ENCODE measurements at places on chromosomes 4 and X.

DNA sequence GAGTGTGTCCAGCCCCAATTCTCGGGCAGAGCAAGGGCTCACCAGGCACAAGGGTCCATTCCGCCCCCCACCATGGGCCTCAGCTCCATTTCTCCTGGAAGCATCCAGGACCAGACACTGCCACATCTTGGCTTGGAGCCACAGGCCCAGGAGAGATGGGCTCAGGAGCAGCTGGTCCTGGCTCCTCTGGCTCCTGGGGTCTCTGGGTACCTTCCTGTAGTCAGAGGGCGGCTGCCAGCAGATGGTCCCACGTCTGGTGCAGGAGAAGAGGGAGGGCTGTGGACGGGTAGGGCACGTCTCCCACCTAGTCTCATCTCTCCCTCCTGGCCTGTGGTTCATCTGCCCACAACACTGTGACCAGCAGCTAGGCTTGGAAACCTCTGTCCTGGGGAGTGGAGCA, 8.0 kb downstream of the ATP2B3 start:
- DNase-seq, result no peak

- DNase-seq, result no peak
These were observed 145.1 kb upstream of the MSX1 start for GRCh38 chr4:4714331-4714730.

GRCh38 chr4:121421594-121421993, 40.8 kb upstream of the QRFPR start:
- no peak for DNase-seq

DNA sequence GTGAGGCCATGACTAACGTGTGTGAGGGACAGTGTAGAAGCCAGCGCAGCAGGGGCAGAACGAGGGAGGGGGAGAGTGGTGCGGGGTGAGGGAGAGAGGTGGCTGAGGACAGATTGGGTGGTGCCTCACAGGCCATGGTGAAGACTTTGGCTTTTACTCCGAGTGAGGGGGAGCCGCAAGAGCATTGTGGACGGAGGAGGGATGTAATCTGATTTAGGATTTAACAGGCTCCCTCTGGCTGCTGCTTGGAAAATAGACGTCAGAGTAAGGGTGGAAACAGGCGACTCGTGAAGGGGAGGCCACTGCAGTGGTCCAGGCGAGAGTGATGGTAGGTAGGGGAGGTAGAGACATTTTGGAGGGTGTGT, 13.0 kb downstream of the PPP1R3F start:
- DNase-seq, result no peak

- no peak for DNase-seq
These were observed 12.4 kb downstream of the DCAF8L1 start for GRCh38 chrX:27968878-27969277.

GRCh38 chr4:48340276-48340964, 909 bp upstream of the SLAIN2 start:
- DNase-seq, result no peak

DNA sequence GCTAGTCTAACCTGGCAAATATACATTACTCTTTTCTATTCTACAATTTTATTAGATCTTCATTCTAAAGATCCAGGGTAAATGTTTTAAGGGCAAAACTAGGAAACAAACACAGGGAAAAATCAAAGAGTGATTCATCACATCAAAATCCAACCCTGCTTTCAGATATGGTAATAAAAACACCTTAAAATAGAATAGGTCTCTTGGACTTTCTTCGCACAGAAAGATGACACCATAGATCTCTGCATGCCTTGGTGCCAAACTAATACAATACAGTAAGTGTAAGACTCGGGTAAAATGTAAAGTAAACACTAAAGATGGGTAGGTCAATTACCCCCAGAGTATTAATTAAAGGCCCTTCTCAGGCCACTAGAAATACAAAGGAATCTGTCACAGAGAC, 34.2 kb downstream of the LDB2 start:
- no peak for DNase-seq

- DNase-seq, result no peak
These were observed 41.6 kb downstream of the TMA16 start for GRCh38 chr4:163536091-163536490.

DNA sequence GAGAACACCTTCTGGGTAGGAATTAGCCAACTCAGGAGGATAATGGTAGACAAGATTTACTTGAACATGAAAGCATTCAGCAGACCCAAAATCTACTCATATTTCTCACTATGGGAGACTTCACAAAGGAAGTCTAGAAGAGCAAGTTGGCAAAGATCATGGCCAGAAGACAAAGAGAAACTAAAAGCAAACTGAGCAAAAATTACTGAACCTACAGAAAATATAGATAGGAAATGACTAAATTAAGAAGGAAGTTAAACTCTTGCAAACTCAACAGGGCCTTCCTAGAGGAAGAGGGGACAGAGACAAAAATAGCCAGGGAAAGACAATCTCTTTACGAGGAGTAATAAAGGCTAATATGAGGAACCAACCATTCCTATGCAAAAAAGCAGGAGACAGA, 18.7 kb downstream of the CORIN start:
- DNase-seq, result no peak

DNA sequence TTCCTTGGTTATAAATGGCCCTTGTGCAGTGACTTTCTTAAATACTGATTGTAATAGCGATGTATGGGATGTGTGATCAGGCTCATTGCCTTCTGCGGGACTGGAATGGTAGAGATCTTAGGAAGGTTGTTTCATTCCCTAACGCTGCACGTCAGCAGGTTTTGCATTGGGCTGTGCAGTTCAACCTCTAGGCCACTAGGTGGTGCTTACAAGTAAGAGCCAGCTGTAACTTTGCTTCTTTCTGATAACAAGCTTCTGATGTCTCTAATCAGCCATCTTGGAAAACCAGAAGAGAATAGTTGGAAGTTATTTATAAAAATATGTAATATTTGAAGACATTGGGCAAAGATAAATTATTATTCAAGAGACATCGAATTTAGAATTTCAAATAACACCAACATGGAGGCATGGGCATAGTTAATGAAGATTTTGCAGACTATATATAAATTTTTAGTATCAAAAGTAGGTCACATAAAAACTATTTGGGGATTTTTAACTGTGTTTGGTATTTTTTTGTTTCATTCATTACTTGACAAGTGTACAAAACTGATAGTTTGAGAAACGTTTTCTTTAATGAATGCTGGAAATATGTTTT, 339.7 kb upstream of the PCDH7 start:
- no peak for DNase-seq

GRCh38 chr4:95360256-95360903, 188.4 kb downstream of the UNC5C start:
- DNase-seq, result no peak

GRCh38 chr4:138035781-138036258, 206.3 kb downstream of the SLC7A11 start:
- no peak for DNase-seq

DNA sequence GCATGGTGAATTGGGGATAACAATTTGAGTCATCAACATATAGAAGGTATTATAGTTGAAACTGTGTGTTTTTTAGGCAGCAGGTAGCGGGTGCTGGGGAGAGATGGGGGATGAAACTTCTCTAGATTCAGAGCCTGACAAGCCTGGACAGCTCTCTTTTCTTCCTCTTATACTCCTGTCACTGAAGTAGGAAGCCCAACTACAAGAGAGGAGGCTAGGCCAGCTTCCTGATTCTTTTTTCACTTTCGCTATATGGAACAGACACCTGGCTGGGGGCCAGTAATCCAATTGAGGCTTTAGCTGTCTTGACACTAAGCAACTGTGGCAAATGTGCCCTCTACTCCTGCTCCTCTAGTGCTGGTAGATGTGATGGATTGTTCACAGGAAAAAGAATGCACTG, 69.2 kb downstream of the PHKA1 start:
- DNase-seq, result no peak

DNA sequence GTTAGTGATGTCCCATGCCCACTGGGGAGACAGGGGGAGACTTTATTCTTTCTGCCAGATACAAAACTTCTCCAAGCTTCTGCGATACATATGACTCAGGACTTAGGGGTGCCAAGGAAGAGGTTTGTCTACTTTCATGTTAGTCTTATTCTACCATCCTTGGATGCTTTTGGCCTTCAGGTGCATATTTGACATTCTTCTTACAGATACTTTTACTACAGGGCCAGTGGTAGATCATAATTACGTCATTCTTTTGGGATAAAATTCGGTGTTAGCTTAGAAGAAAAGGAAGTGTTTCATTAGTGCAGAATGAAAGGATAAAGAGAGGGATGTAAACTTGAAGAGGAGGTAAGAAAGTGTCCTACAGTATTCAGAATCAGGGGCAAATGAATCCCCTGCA, 245.2 kb downstream of the THOC2 start:
- DNase-seq, result no peak

GRCh38 chrX:150989420-150989819, 6.3 kb downstream of the HMGB3 start:
- no peak for DNase-seq

- no peak for DNase-seq
These were observed 15.6 kb downstream of the GTPBP6 start for GRCh38 chrX:302975-303374.

DNA sequence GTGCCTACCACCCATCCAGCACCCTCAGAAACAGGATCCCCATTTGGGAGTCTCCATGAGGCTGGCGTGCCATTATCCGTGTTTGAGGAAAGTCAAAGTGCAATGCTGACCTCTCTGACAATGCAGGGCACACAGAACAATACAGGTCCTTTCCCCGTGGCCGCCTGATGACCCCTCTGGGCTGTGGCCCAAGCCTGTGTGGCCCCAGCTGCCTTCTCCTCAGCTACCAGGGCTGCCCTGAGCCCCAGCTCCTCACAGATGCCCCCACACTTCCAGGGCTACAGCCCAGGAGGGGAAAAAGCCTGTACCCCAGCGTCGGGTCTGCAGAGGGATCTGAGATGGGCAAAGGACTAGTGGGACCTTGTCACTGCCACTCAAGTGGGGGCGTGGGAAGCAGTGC, 15.5 kb downstream of the ZFYVE28 start:
- DNase-seq, result no peak

- DNase-seq, result no peak
These were observed 59.7 kb downstream of the SMAD1 start for GRCh38 chr4:145541346-145541745.

DNA sequence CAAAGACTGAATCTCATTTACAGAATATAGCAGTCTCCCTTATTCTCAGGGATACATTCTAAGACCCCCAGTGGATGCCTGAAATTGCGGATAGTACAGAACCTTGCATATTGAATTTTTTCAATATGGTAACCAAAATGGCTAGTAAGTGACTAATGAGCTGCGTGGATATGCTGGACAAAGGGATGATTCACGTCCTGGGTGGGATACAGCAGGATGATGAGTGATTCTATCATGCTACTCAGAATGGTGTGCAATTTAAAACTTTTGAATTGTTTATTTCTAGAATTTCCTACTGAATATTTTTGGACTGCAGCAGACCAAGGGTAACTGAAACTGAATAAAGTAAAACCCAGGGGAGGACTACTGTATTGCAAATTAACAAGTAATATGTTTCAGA, 66.7 kb downstream of the STAG2 start:
- DNase-seq, result no peak

DNA sequence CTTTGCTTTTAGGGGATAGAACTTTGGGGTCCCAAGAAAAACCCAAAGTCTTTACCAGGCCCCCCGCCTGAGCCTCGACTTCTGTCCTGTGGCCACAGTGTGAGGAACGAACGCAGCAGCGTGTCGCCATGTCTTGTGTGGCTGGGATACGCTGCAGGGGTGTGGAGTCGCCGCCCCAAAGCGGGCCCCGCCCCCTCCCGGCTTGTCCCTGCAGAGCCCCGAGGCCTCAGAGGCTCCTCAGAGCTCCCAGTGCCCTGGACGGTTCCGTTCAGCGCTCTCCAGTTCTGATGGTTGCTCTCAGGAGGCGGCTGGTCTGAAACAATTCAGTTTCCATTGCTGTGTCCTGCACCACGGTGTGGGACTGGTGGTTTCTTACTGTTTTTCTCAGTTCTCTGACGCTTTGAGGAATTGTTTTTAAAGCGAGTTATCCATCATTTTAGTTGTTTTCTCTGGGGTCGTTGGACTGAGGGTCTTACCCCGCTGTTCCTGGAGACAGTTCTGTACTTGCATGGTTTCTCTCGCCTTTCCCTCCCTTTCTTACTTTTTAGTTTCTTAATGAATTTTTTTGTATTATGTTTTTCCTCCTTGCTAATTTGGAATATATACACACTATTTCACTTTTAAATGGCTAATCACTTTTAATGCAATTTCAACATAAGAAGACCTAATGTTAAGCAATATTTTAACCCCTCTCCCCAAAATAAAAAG, 1.6 kb upstream of the IDUA start:
- peak; percentile 55 for DNase-seq

- peak; percentile 18 for DNase-seq
These were observed 36.8 kb downstream of the RTL5 start for GRCh38 chrX:72094894-72095293.

DNA sequence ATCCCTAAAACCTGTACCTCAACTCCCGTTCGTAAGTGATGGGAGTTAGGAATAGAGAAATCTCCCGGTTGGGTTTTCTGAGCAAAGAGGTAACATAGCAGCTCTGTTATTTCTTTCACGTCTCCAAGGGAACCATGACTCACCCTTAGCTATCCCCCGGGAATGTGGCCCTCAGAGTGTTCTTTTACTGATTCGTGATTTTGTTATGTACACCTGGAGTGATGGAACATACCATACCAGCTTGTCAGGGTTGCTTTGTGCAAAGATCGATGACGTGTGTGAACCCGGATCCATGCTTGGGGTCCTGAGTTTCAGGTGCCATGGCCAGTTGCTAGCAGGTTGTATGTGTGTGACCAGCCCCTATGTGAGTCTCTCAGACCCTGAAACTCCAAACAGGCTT, 52.6 kb downstream of the HPRT1 start:
- no peak for DNase-seq

Measured in stimulated activated CD8-positive, alpha-beta memory T cell treated with anti-CD3 and anti-CD28 coated beads, Interleukin-7, amount 100 ng/mL, for 1 hour (primary cell).